ENCODE measurements at places on chromosomes 4 and X. TPM values are rescaled to one million over a fixed set of nuclear protein-coding genes. Genes with fewer than 3 reads are reported as not detected.

The PABPC1L2A gene
- total RNA-seq = not detected

The GRIA3 gene
- total RNA-seq = not detected

The FRMD7 gene
- total RNA-seq = not detected

The SCML2 gene
- 7.2 TPM for total RNA-seq

The GPC3 gene
- not detected for total RNA-seq

The TXK gene
- 0.20 TPM for total RNA-seq

The ARHGAP36 gene
- total RNA-seq = not detected

The NXF2 gene
- not detected for total RNA-seq

The TMEM128 gene
- 7.3 TPM for total RNA-seq

The TLR3 gene
- total RNA-seq = 0.25 TPM

The TCEAL2 gene
- not detected for total RNA-seq

The TGIF2LX gene
- not detected for total RNA-seq

The ATG4A gene
- total RNA-seq = 10.2 TPM

The PF4V1 gene
- total RNA-seq = not detected

The SSX2 gene
- not detected for total RNA-seq

The NXT2 gene
- total RNA-seq = 6.4 TPM

The NEUROG2 gene
- not detected for total RNA-seq

The TRIM60 gene
- total RNA-seq = not detected

The INTS6L gene
- 0.08 TPM for total RNA-seq

The GPRIN3 gene
- 5.7 TPM for total RNA-seq

The TMEM187 gene
- 5.3 TPM for total RNA-seq

The BEX5 gene
- total RNA-seq = not detected

The FAM47E gene
- total RNA-seq = 0.13 TPM

The ERAS gene
- total RNA-seq = not detected

The TMEM144 gene
- 4.5 TPM for total RNA-seq

The GALNT7 gene
- 27.1 TPM for total RNA-seq

The CXorf38 gene
- 10.4 TPM for total RNA-seq

The PAGE2B gene
- total RNA-seq = not detected

The PCDH10 gene
- 0.13 TPM for total RNA-seq

The GLUD2 gene
- 1.6 TPM for total RNA-seq

The MAGEC1 gene
- total RNA-seq = 0.02 TPM

The TENM3 gene
- total RNA-seq = 1.4 TPM

The ZFP42 gene
- total RNA-seq = not detected

The BANK1 gene
- total RNA-seq = 1.1 TPM

The FOXP3 gene
- total RNA-seq = 0.14 TPM

The IL21 gene
- not detected for total RNA-seq

The PDLIM3 gene
- total RNA-seq = 0.24 TPM

The FGF2 gene
- 37.1 TPM for total RNA-seq

The P2RY10 gene
- not detected for total RNA-seq

The SMIM20 gene
- 25.9 TPM for total RNA-seq

The DMP1 gene
- not detected for total RNA-seq

The IGFBP7 gene
- total RNA-seq = 331 TPM

The MFSD8 gene
- 13.2 TPM for total RNA-seq

The DDIT4L gene
- total RNA-seq = 0.38 TPM

The AWAT1 gene
- total RNA-seq = not detected

The TLR6 gene
- total RNA-seq = 3.6 TPM

Data from A549 treated with RU486 at 1 μM for 4 hours (cell line).